NCI-H146 (cell line): ENCODE measurements at places on chromosomes 1 and 21.

DNA sequence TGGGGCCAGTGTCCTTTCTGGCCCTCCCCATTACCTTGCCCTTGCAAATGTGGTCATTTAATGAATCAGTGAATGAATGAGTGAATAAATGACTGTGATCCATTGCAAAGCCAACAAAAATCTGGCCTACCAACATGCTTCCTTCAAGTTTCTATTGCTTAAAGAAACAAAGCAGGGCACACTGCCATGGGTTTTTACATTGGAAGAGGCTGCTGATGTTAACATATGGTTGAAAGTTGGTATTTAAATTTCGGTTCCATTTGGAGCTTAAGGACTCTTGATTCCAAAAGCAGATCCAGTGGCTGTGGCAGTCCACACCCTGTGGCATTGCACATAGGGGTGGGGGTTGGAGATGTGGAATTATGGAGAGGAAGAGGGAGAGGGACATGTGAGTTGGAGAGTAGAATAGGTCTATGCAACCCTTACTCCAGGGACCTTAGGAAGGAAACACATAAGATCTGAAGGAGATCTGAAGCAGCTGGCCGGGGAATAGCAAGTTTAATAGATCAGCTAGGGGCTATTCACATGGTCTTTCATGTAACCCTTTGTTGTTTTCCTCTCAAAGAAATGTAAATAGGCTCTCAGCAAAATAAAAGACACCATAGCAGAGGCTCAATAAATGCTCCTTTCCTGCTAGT, 7.2 kb downstream of the ABCA4 start:
- no peak for DNase-seq

DNA sequence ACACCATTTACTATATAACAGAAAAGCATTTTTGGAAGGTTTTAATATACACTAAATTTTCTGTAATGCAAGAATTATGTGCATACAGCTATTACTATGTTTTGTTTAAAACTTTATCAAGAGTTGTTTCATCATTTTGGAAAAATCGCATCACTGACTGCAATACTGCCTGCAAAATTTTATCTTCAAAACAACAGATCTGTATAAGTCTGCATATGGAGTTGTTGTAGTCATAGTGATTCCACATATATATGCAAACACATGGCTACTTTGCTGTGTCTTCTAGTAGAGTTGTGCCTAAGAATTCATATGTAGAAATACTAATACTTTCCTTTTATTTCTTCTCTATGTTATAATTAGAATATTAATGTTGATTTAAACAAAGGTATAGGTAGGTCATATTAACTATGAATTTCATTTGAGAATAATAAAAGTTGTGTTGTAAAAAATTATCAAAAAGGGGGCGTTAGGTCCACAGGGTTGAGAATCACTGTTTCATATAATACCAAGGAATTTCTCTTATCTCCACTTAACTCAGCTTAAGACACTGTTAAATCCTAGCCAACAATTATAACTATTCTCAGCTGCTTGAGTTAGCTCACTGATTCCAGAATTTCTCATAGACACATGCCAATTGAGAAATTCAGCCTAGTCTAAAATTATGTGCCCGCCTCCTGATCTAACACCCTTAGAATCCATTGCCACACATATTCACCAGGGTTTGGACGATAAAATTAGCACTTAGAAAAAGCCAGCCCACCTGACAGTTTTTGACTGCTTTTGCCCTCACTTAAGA, 22.9 kb upstream of the LAMC1 start:
- DNase-seq, result no peak

DNA sequence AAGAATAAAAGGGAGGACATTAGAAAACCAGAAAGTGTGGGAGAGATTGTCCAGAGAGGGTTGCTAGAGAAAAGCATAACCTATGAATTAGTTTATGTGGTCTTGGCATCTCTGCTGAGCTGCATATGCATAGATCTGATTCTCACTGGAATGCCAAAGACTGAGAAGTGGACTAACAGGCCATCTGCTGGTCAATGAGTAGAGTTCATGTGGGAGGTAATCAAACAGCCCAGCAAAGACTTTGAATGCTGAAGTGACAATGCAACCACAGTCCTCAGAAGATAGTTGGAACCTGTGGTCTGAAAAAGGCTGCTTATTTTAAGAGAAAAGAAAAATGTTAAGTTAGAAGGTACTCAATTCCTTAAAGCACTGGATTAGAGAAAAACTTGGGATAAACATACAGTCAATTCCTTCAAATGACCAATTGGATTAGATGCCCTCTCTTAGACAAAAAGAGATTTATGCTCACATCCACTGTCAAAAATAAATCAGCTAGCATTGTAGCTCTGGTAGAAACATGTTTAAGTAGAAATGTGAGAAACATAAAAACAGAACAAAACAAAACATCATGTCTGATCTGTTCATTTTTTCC, 382.8 kb downstream of the AMY1C start:
- DNase-seq, result peak; percentile 55

- no peak for DNase-seq
These were observed 9.3 kb upstream of the IVL start for GRCh38 chr1:152899027-152899426.

- no peak for DNase-seq
These were observed 1.0 kb upstream of the DMRTA2 start for GRCh38 chr1:50424045-50424883.

DNA sequence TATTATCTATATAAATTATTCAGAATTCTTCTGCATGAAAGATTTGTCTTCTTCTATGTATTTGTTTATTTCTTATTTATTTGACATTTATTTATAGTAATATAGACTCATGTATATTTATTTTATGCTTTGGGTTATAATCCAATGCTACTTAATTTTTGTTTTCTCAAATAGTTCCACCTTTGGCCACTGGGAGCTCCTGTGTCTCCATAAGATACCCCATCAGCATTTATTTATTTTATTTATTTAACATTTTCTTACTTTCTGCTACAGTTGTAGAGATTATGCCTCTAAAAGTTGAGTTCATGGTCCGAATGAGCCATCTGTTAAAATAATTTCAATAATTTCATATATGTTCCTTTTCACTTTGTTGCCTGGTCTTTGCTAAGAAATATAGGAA, 289.4 kb downstream of the ADGRL2 start:
- DNase-seq, result no peak
